ENCODE measurements at places on chromosomes 2 and 18. TPM values are rescaled to one million over a fixed set of nuclear protein-coding genes. Genes with fewer than 3 reads are reported as not detected.

Gene CPO
- not detected for total RNA-seq

DNA sequence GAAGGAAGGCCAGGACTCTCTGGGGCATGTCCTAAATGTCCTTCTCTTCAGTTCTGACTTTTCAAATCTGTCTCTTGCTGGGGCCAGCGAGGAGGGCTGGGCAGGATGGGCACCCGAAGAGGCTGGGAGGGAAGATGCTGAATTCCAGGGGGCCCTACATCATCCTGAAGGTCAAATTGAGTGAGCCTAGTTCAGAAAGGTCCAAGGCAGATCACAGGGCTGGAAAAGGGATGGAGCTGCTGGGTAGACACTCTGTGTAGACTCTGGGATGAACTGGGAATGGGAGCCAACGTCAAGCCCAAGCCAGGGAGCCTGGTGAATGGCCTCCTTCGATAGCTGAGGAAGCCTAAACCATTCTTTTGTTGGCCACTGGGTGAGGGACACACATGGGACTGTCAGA lies 133.1 kb downstream of the MYCN start:
- no peaks in the 10 kb centered on the region for H3K27me3 ChIP-seq
- H3K4me1 ChIP-seq, result no peaks in the 10 kb centered on the region
- H3K36me3 ChIP-seq, result no peaks in the 10 kb centered on the region
- DNase-seq, result no peak
- H3K4me3 ChIP-seq, result no peak overlapping the region

Gene APCDD1
- 77.0 TPM for total RNA-seq

Gene LINC00305
- total RNA-seq, result not detected

DNA sequence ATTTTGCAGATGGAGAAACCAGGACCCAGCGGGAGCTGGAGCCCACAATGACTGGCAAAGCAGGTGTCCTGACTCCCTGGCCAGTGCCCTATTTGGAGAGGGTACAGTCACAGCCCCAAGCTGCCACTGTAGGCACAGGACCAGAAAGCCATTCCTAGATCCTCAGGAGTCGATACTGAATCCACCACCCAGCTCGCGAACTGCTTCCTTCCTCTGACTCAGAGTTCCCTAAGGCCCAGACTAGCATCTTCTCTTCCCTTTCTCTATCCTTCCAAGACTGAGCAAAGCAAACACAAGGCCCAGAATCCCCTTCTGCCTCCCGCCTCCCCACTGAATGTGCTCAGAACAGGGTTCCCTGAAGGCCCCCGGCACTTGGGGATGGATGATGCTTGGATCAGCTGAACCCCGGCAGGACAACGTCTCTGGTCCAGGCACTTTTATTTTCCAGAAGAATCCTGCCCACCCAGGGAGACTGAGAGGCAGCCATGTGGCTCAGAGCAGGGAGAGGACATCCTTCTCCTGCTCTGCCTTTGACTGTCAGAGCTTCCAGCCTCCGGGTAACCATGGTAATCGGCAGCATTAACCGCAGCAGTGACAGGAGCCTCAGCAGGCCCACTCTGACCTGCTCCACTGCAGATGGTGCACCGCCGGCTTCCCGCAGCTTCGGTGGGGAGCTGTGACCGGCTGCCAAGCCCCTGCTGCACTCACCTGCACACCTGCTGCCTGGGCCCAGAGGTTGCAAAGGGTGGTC lies 34.8 kb upstream of the KLHL29 start:
- H3K4me1 ChIP-seq, result peaks cover 4% of the 10 kb centered on the region
- H3K27me3 ChIP-seq, result no peaks in the 10 kb centered on the region
- no peak for DNase-seq
- no peaks in the 10 kb centered on the region for H3K36me3 ChIP-seq

Gene ALPI
- not detected for total RNA-seq

GRCh38 chr2:210606001-210606400 lies 49.6 kb downstream of the CPS1 start:
- DNase-seq, result no peak
- H3K4me1 ChIP-seq, result no peaks in the 10 kb centered on the region
- no peaks in the 10 kb centered on the region for H3K36me3 ChIP-seq

DNA sequence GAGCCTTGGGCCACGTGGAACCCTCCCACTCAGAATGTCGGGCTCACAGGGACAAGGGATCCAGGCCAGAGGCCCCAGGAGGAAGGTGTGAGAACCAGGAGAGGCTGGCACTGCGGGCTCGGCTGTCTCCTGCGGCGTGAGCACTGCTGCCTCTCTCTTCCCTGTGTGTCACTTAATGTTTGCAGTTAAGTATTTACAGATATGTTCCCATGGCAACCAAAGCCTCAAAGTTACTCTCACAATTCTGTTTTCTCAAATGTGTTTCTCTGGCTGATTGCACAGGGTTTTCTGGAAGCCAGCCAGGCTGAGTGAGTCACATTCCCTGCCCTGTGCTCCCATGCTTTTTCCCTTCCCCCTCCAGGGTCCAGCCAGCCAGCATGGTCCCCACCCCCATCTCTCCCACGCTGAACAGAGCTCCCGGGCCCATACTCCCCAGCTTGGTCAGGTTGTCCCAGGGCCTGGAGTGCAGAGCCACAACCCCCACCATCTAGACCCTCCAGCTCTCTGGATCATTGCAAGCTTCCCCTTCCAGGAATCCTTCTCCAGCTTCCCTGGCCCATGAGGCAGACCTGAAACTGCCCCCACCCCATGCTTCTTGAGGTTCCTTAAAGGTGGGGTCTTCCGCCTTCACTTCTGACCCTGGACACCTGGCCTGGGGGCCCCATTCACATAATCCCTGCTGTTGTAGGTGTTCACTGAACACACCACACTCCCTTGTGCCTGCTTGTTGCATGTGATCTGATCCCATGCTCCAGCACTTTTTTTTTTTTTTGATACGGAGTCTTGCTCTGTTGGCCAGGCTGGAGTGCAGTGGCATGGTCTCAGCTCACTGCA lies 265.9 kb downstream of the CELF4 start:
- no peak overlapping the region for H3K4me3 ChIP-seq
- H3K4me1 ChIP-seq, result peaks cover 8% of the 10 kb centered on the region
- H3K27ac ChIP-seq, result no peak overlapping the region
- no peaks in the 10 kb centered on the region for H3K36me3 ChIP-seq
- no peaks in the 10 kb centered on the region for H3K27me3 ChIP-seq
- peak; percentile 87 for DNase-seq

DNA sequence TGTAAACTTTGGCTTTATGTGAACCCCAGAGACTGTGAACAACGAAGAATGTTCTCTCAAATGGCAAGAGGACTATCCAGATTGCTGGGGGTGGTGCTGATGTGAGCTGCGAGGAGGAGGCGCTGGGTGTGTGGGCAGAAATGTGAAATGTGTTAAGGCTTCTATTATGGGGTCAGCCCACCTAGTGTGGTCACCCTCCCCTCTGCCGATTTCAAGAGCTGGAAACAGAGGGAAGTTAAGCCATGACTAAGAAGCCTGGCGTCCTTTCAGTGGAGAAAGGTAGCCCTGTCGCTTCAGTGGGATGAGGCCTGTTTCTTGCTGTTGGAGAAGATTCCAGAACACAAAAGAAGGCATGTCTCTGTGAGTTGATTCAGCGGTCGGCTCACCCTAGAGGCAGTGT lies 89.0 kb upstream of the KCTD1 start:
- H3K4me3 ChIP-seq, result no peak overlapping the region
- H3K36me3 ChIP-seq, result no peaks in the 10 kb centered on the region
- no peaks in the 10 kb centered on the region for H3K4me1 ChIP-seq
- DNase-seq, result no peak
- no peaks in the 10 kb centered on the region for H3K27me3 ChIP-seq

- no peaks in the 10 kb centered on the region for H3K27me3 ChIP-seq
- H3K4me1 ChIP-seq, result peaks cover 4% of the 10 kb centered on the region
- peak overlapping the region; percentile 54 for H3K27ac ChIP-seq
Measured at GRCh38 chr2:166375195-166375735, 479 bp downstream of the SCN9A start.

Gene FRZB
- total RNA-seq, result 42.5 TPM

Gene IL1A
- total RNA-seq, result not detected

Gene NT5C1B
- not detected for total RNA-seq

DNA sequence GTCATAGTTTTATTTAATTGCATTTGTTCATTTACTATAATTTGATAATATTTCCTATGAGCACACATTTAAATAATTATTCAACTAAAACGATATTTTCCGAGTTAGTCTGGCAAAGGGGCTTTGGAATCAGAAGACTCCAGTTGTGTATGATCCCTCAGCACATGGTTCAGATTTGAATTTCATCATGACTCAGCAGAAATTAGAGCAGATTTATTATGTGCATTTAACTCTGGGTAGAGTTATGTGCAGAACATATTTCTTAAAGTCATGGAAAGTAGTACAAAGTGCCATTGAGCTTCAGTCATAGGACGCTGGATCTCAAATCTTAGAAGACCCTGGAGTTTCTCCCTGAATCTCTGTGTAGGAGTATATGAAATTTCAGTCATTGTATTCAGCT lies 106.7 kb downstream of the ADCYAP1 start:
- H3K36me3 ChIP-seq, result no peaks in the 10 kb centered on the region
- H3K4me1 ChIP-seq, result peaks cover 5% of the 10 kb centered on the region
- H3K27me3 ChIP-seq, result no peaks in the 10 kb centered on the region
- H3K4me3 ChIP-seq, result no peak overlapping the region
- DNase-seq, result no peak

- no peak overlapping the region for H3K27ac ChIP-seq
- H3K27me3 ChIP-seq, result no peaks in the 10 kb centered on the region
- H3K4me3 ChIP-seq, result no peak overlapping the region
- H3K36me3 ChIP-seq, result no peaks in the 10 kb centered on the region
- DNase-seq, result no peak
Measured at GRCh38 chr2:70255637-70256314, 2.2 kb upstream of the PCYOX1 start.

- H3K4me3 ChIP-seq, result no peak overlapping the region
- H3K4me1 ChIP-seq, result no peaks in the 10 kb centered on the region
- H3K27me3 ChIP-seq, result no peaks in the 10 kb centered on the region
- no peak for DNase-seq
- no peak overlapping the region for H3K27ac ChIP-seq
Measured at GRCh38 chr2:110858993-110859701, 126.8 kb downstream of the ACOXL start.

Gene CHPF
- 249 TPM for total RNA-seq

Gene DCC
- total RNA-seq, result not detected

Gene DSEL
- 19.1 TPM for total RNA-seq

DNA sequence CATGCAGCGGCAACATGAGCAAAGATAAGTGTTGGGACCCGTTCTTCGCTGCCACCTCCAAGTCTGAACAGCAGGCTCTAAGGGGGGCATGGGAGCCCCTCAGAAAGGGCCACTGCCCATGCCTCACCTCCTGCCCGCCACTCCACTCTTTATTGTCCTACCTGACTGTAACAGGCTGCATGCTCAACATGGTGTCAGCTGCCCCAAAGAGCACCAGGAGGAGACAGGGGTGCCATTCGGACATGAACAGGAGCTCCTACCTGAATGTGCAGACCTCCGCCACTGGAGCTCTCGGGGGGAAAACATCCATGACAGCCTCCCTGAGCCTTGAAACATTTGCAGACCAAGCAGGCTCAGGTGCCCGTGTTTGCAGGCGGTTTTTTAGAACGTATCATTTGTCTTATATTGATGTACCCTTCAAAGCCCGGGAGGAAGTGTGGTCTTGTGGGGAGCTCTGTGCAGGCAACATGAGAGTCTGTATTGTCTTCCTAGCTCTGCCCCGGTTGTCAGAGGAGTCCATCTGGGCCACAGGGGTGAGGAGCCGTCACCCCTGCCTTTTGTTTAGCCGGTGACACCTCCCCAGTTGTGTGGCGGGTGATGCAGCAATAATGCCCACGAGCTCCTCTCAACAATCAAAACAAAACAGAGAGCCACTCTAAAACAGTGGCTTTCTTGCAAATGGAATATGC lies 35.1 kb upstream of the CD8A start:
- no peak for DNase-seq
- no peak overlapping the region for H3K27ac ChIP-seq
- no peaks in the 10 kb centered on the region for H3K4me1 ChIP-seq

DNA sequence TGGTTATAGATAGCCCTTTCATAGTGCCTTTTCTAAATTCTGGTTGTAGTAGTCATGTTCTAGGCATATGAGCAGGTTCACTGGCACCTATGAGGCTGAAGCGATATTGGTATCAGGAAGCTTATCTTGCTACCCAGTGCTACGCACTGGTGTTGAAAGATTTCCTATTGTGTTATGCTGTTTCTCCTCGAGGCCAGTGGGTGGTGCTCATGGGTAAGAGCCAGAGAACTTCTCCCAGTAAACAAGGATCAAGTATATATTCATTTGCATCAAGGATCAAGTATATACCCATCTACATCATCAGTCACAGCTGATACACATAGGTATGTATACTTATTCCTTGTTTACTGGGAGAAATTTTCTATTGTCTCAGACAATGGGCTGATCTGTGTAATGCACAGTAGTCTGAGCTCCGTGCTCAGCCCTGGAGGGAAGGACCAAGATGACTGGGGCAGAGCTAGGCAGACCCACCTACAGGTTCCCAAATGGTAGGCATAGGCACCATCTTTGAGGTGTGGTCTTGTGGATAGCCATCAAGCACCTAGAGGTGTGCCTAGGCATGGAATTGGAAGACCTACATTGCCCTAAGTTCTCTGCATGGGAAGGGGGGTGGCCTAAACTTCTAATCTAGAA lies 101.2 kb upstream of the GALNT13 start:
- no peaks in the 10 kb centered on the region for H3K27me3 ChIP-seq
- no peak overlapping the region for H3K27ac ChIP-seq
- H3K36me3 ChIP-seq, result no peaks in the 10 kb centered on the region
- no peak overlapping the region for H3K4me3 ChIP-seq
- no peak for DNase-seq
- no peaks in the 10 kb centered on the region for H3K4me1 ChIP-seq

GRCh38 chr2:176652300-176653182 lies 383.3 kb downstream of the MTX2 start:
- no peaks in the 10 kb centered on the region for H3K27me3 ChIP-seq
- no peak overlapping the region for H3K4me3 ChIP-seq

Gene TRIM43
- total RNA-seq, result not detected

DNA sequence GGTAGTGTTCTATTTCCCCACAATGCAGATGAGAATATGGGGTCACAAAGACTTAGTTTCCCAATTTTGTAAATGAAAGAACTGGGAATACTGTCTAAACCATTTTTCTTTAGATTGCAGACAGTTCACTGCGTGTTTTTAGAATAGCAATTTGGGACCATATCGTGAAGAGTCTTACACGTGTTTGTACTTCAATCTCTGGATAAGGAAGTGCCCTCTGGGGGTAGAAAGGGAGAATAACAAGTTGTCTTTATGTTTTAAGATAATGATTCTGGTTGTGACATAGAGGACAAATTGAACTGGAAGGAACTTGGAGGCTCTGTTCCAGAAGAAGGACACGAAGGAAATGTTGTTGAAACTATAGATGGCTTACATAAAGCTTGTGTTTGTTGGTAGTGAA lies 457.7 kb downstream of the CBLN2 start:
- H3K27me3 ChIP-seq, result no peaks in the 10 kb centered on the region
- DNase-seq, result no peak
- H3K36me3 ChIP-seq, result no peaks in the 10 kb centered on the region
- H3K4me3 ChIP-seq, result no peak overlapping the region
- H3K27ac ChIP-seq, result no peak overlapping the region

- no peak for DNase-seq
- no peaks in the 10 kb centered on the region for H3K36me3 ChIP-seq
- no peaks in the 10 kb centered on the region for H3K27me3 ChIP-seq
- no peak overlapping the region for H3K27ac ChIP-seq
Measured at GRCh38 chr2:188902901-188903491, 71.2 kb upstream of the COL3A1 start.

GRCh38 chr2:37555457-37555856 lies 116.0 kb downstream of the CDC42EP3 start:
- no peak overlapping the region for H3K27ac ChIP-seq
- H3K4me3 ChIP-seq, result no peak overlapping the region
- DNase-seq, result no peak

GRCh38 chr2:7014174-7014640 lies 97.0 kb downstream of the RNF144A start:
- H3K36me3 ChIP-seq, result no peaks in the 10 kb centered on the region
- H3K4me3 ChIP-seq, result no peak overlapping the region
- H3K27ac ChIP-seq, result no peak overlapping the region
- DNase-seq, result no peak
- no peaks in the 10 kb centered on the region for H3K27me3 ChIP-seq

Data from ascending aorta (tissue), 2 donors.